Globus pallidus (tissue), 1 donor: ENCODE measurements at places on chromosomes 7 and 10.

- no peak for DNase-seq
These were observed 118.9 kb downstream of the PRPF18 start for GRCh38 chr10:13705526-13706174.

- no peak for DNase-seq
These were observed 30.8 kb downstream of the SCRN1 start for GRCh38 chr7:29958667-29959358.

- DNase-seq, result no peak
These were observed 41.7 kb downstream of the AKR1E2 start for GRCh38 chr10:4867520-4868356.

GRCh38 chr7:51430480-51431086 lies 114.0 kb upstream of the COBL start:
- DNase-seq, result peak; percentile 47

GRCh38 chr7:123588376-123588775 lies 13.2 kb upstream of the ASB15 start:
- DNase-seq, result no peak

GRCh38 chr10:26314265-26315013 lies 97.9 kb downstream of the GAD2 start:
- DNase-seq, result no peak

GRCh38 chr7:29038463-29038862 lies 80.3 kb upstream of the TRIL start:
- DNase-seq, result no peak

GRCh38 chr7:26443751-26444150 lies 152.1 kb downstream of the SNX10 start:
- no peak for DNase-seq

DNA sequence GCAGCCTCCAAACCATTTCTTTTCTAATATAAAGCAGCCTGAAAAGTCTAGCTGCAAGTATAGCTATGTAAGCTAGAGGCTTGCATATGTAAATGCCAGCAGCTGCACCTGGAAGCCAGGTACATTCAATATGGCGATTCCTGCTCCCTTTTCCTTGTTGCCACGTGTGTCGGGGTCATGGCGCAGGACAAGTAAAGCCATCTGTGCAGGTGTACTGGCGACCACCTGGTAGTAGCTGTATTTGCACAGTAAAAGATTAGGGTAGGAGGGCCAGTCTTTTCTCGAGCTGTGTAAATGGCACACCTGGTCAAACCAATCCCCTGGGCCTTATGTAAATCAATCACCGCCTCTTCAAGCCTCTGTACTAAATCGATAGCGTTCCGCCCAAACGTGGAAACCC lies 484.5 kb downstream of the MAGI2 start:
- DNase-seq, result no peak

- no peak for DNase-seq
These were observed 780.3 kb downstream of the LRMDA start for GRCh38 chr10:76211691-76212090.

- no peak for DNase-seq
These were observed 34.3 kb upstream of the HERPUD2 start for GRCh38 chr7:35729061-35729783.

DNA sequence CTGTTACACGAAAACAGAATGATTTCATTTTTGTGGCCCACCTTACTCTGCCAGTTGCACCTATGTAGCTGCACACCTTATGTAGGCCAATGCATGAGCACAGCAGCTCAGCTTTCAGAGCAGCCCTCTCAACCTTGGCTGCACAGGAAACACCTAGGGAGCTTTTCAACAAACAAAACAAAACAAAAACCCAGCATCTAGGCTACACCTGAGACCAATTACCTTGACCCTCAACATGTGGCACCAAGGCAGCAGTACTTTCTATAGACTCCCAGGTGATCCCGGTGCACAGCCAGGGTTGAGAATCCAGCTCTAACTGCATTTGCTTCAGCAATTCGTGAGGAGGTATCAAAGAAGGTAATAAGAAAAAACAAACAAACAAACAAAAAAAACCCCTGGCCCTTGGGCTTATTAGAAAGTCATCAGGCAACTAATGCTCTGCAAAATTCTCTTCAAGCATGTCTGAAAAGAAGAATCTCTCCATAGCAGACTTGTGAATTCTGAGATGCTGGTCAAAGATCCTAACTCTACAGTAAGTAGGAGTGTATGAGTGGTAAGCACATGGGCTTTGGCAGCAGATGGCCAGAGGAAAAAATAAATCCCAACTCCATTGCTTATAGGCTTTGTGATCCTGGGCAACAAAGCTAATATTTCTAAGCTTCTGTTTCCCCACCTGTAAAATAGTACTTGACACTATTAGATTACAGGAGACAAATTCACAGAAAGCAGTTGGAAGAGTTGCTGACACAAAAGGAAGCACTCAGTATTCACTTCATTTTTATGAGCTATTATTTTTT lies 113.4 kb upstream of the NOBOX start:
- DNase-seq, result no peak

DNA sequence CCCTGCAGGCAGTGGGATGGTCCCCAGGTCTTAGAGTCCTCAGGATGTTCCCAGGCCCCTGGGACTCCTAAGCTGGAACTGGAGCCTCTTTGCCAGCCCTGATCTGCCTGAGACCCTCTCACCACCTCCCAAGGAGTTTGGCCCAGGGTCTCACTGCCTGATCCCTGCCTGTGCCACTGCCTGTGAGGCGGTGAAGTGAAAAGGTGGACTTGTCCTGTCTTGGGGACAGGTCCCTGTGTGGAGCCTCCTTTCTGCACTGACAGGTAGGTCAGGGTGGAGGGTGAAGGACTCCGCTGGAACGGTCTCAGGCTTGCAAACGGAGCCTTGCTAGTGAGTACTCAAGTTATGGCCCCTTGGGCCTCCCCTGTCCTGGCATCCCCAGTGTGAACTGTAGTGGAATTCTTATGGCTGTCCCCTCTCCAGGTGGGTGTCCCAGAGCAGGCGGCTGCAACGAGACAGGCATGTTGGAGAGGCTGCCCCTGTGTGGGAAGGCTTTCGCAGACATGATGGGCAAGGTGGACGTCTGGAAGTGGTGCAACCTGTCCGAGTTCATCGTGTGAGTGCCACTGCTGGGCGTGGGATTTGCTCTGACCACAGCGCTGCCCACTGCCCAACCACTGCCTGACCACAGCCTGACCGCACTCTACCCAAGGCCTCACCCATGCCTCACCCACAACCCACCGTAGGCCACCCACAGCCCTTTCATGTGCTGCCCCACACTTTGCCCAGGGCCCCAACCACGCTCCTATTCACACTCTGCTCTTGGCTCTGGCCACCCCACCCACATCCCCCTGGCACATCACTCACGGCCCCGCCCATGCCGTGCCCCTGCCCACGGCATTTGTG lies 19.5 kb downstream of the RAMP3 start:
- DNase-seq, result no peak

DNA sequence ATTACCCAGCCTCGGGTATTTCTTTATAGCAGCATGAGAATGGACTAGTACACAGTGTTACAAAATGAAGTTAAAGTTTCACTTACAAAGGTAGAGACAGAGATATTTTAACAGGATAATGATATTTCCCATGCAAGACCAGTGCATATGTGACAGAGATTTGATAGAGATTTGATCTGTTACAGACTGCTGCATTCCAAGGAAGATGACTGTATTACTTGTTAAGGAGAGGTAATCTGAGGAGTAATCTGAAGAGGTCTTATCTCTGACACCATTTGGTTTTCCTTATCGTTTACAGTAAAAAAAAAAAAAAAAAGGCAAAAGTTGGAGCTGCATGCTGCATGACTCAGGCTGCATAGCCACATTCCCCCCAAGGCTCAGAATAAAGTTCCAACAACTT lies 289.6 kb downstream of the POM121L12 start:
- no peak for DNase-seq

DNA sequence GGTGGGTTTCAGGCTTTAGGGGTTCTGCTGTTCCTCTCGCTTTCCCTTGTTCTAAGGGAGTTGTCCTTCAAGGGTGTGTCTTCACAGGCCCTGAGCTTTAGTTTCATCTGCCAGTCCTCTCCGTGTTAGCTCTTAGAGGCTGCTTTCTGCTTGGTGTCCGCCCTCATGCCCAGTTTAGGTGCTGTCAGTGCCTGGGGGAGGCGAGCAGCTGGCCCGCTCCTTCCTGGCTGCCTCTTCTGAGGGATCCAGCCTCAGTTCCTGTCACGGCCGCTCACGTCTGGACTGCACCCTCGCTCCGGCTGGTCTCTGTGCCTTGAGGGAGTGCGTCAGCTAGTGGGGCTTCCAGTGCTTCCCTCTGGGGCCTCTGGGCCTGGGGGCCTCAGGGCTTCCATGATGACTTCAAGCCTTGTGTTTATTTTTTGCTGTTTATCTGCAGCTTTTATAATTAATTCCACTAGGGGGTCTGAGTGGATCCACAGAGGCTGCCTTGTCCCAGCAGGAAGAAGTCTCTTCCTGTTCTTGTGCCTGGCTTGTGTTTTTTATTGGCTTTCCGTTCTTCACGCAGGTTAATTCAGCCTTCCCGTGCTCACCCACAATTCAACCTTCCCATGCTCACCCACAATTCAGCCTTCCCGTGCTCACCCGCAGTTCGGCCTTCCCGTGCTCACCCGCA lies 33.0 kb downstream of the WDR37 start:
- DNase-seq, result no peak

DNA sequence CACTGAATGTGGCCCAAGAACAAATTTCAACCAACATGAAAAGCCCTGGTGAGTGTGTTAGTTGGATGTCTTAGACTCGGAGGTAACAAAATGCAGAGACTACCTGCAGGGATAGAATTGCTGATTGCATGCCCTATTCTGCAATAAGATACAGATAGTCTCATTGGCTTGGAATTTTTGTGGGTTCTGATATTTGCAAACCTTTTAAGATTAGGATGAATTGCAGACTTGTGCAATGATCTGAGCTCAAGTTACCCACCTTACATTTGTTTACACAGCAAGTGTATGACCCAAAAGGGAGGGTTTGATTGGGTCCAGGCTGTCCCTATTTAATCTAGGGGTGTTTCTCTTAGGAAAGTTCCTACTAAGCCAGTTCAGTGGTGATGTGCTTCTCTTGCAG lies 45.4 kb downstream of the GPR37 start:
- no peak for DNase-seq

DNA sequence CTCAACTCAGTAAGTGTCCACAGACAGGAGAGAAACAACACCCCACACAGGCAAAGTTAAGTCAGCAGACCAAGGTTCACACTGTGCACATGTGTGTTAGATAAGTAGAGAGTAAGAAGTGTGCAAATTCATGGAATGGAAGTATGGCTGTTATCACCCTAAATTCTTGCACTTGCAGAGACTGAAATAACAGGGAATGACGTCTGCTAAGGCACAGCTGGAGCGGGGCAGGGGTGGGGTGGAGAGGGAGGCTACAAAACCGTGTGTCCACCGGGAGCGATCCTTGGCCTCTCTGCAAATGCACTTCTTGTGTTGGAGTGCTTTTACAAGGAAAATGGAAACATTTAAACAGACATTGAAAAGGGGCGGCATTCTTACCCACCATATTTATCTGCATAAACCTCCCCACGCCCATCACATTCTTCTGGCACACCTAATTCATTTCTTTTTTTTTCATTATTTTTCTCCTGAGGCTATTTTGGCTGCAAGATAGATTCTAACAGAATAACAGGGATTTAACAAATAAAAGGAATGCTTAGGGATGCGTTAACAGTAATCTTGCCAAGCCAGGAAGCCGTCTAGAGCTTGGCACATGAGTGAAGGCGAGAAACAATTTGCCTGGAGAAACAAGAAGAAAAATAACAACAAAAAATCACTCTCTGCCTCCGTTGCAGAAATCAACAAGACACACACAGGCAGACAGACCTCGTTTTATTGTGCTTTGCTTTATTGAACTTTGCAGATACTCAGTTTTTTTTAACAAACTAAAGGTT lies 30.1 kb downstream of the TNS3 start:
- DNase-seq, result no peak
